Astrocyte (in vitro differentiated cells and primary cell): ENCODE measurements at places on chromosomes 2 and 18. TPM values are rescaled to one million over a fixed set of nuclear protein-coding genes. Genes with fewer than 3 reads are reported as not detected.

GRCh38 chr18:44680273-44681075, at the start of gene SETBP1:
Gene SETBP1, plus strand, starts transcription at chr18:44680888. Its CDS starts 20,459 bp downstream, at chr18:44701347.
- peaks cover 15% of the 10 kb centered on the region for H3K4me1 ChIP-seq
- no peaks in the 10 kb centered on the region for H3K36me3 ChIP-seq
- H3K27ac ChIP-seq = peak within 1 kb of the TSS; percentile 23
- peak within 1 kb of the TSS; percentile 72 for H3K4me3 ChIP-seq
- DNase-seq = peak; percentile 48
- peaks cover 9% of the 10 kb centered on the region for H3K27me3 ChIP-seq

GRCh38 chr2:206220997-206221396, 53.5 kb upstream of the ZDBF2 start:
- H3K27ac ChIP-seq = no peak overlapping the region
- peaks cover 3% of the 10 kb centered on the region for H3K27me3 ChIP-seq
- no peaks in the 10 kb centered on the region for H3K36me3 ChIP-seq
- H3K4me1 ChIP-seq = peaks cover 10% of the 10 kb centered on the region
- no peak overlapping the region for H3K4me3 ChIP-seq

GRCh38 chr2:20675701-20676352, 8.9 kb downstream of the GDF7 start:
- peaks cover 7% of the 10 kb centered on the region for H3K4me1 ChIP-seq
- H3K27me3 ChIP-seq = peaks cover 31% of the 10 kb centered on the region
- no peak overlapping the region for H3K4me3 ChIP-seq
- no peak for DNase-seq

- H3K27me3 ChIP-seq = no peaks in the 10 kb centered on the region
- no peak overlapping the region for H3K27ac ChIP-seq
- H3K36me3 ChIP-seq = no peaks in the 10 kb centered on the region
- H3K4me1 ChIP-seq = no peaks in the 10 kb centered on the region
These were observed 102.2 kb upstream of the CCDC150 start for GRCh38 chr2:196537311-196537710.

DNA sequence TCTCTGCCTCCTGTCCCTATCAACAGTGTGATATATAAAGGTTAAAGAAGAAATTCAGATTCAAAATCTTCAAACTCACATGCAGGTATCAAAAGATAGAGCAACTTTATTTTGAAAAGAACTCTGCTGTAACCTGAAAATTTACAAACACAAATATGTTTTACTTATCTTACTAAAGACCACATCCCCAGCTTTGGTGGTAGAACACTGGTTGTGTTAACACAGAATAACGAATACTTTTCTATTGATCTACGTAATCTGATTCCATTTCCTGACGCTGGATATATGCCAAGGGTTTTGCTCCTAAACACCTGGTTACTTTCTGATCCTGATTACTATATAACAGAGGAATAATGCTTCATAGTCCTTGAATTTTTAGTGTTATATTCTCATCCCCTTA, 23.1 kb upstream of the SLC39A10 start:
- no peak for DNase-seq
- H3K4me3 ChIP-seq = no peak overlapping the region
- no peaks in the 10 kb centered on the region for H3K36me3 ChIP-seq
- no peaks in the 10 kb centered on the region for H3K4me1 ChIP-seq

DNA sequence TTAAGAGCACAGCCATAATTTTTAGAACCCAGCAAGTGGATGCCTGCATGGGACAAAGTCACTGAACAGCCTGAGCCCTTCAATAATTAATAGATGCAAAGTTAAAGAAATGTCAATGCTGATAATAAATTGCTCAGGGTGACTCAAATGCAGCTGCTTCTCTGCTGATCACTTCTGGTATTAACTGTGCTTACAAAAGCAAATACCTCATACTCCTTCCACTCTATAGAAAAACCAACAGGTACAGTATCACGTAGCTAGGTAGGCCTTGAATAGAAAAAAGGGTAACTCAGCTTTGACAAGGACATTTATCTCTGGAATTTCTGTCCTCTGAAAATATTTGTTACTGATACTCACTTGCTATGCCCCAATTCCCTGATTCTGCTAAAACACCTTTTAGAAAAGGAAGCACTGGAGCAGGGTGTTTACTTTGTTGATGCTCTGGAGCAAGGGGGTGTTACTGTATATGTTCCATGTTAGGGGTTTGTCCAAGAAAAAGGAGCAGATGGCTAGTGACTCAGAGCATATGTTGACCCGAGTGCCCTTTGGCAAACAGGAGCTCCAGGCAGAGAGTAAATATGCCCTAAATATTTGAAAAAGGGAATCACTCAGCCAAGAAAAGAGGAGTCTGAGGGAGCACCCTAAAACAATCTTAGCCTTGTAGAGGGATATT, 59.1 kb upstream of the RTN4 start:
- H3K4me1 ChIP-seq = peaks cover 46% of the 10 kb centered on the region
- H3K4me3 ChIP-seq = no peak overlapping the region
- no peaks in the 10 kb centered on the region for H3K27me3 ChIP-seq

The PDE11A gene
- 0.45 and 0.89 TPM in 2 replicates for total RNA-seq

DNA sequence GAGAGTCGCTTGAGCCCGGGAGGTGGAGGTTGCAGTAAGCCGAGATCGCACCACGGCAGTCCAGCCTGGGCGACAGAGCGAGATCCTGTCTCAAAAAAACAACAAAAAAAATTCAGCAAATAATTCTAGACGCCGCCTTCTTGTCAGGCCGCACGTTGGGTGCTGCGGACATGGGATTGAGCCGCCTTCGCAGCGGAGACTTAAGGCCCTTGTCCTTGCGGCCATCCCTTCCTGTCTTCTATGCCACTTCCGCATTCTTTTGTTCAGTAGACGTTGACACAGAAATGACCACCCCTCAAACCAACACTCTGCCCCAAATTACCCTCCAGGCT, 15.8 kb downstream of the PTPN18 start:
- no peaks in the 10 kb centered on the region for H3K27me3 ChIP-seq
- peak; percentile 29 for DNase-seq
- peak overlapping the region; percentile 86 for H3K4me3 ChIP-seq

DNA sequence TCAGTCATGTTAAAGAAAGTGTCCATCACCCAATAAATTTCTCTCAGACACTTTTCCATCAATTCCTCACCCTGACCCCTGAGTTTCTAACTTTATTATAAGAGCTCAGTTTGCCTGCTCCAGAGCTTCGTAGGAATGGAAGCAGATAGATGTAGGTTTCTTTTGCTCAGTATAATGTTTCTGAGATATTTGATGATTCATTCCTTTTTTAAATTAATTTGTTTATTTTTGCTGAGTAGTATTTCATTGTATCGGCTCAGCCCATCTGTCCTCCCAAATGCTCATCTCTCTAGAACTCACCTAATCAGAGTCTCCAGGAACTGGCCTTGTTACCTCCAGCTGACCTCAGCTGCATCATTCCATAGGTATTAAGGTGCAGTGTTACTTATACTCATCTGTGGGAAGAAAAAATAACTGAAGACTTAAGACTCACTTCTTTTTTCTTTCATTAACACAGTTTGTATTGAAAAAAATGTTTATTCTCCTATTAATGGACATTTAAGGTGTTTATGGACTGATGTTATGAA, 11.9 kb upstream of the BCL2L11 start:
- DNase-seq = no peak
- no peaks in the 10 kb centered on the region for H3K4me1 ChIP-seq
- H3K27me3 ChIP-seq = peaks cover 12% of the 10 kb centered on the region
- H3K27ac ChIP-seq = no peak overlapping the region
- H3K36me3 ChIP-seq = no peaks in the 10 kb centered on the region
- H3K4me3 ChIP-seq = no peak overlapping the region

The MBP gene
- total RNA-seq = 10.8 and 11.4 TPM in 2 replicates
